ENCODE measurements at places on chromosomes 2 and 18.

- DNase-seq = no peak
Observed at GRCh38 chr2:25419678-25420242, 78.0 kb upstream of the DNMT3A start.

- DNase-seq = no peak
Observed at GRCh38 chr18:44819944-44820510, 139.3 kb downstream of the SETBP1 start.

- peak; percentile 76 for DNase-seq
Observed at GRCh38 chr2:75710577-75711253, at the start of gene GCFC2. GCFC2 (minus strand) TSS chr2:75710915; CDS start chr2:75710855, 60 bp downstream.

DNA sequence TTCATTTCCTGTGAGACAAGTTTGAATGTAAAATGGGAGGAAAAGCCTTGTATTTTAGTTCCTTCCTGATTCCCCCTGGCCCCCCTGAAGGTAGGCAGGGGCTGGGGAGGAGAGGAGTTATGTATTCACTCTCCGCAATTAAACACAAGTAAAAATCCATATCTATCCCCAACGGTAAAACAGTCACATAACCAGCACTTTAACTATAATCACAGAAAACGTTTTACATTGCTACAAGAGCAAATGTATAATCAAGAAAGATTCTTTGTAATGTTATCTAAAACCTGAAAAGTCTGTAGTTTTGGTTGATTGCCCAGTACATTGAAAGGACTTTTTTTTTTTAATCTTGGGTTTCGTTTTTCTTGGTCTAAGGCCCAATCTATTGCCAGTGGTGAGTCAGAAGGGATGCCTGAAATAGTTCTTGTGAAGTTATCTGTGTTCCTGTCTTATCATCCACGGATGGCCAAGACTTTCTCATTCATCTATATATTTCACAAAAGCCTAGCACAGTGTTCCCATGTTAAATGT lies 34.5 kb upstream of the CCNYL1 start:
- no peak for DNase-seq

GRCh38 chr18:1994471-1994870 lies 576.8 kb downstream of the METTL4 start:
- DNase-seq = no peak

GRCh38 chr2:174062934-174063333 lies 97.8 kb upstream of the SP3 start:
- no peak for DNase-seq

GRCh38 chr2:229090225-229090624 lies 180.9 kb downstream of the PID1 start:
- DNase-seq = no peak

- no peak for DNase-seq
Observed at GRCh38 chr2:12804091-12804856, 87.5 kb downstream of the TRIB2 start.

GRCh38 chr2:232321156-232321816 lies 57.3 kb upstream of the ALPP start:
- no peak for DNase-seq

GRCh38 chr18:23135550-23136325 lies 453 bp downstream of the CABLES1 start:
- DNase-seq = no peak

DNA sequence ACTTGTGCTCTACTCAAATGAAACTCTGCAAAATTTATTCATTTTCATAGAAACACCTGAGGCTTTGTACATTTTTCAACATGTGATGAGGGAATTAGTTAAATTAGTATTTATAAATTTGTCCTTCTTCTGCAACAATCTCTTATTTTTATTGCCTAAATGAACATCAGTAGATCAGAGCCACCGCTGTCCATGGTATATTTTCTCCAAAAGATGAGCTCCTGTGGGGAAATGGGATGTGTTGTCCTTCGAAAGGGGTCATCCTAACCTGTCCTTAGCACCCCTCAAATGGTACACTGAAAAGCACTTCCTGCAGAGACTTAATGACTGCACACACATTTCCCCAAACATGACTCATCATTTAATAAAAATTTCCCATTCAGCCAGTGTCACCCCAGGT lies 714.6 kb downstream of the MBD2 start:
- no peak for DNase-seq

DNA sequence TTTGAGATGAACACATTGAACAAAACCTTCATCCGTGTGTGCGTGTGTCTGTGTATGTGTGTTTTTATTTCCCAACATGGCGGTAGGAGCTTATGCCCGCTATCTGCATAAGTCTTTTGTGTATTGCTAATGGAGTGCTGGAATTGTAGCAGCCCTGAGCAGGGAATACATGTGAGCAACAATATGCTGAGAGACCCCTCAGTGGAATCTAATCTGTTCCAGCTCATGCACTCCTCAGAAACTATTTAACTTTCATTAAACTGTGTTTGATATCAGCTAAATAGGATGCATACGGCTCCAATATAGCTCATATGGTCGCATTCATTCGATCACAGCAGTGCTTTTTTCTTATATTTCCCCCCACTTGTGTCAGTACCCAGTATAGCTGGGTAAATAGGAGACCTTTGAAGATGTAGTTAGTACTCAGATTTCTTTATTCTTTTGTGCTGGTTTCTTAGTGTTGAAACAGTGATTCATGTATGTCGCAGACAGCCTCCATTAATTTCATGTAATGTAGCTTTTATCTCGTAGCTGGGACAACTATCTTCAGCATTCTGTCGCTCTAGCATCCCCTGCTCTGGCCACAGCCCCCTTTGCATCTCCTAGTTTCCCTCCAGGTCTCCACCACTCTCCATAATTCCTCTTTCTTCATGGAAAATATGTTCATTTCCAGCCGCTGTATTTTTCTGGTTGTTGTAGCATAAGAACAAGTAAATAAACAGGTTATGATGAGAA lies 891.2 kb downstream of the BCL11A start:
- DNase-seq = no peak

- DNase-seq = no peak
Observed at GRCh38 chr2:19360966-19361321, 2.5 kb upstream of the OSR1 start.

- no peak for DNase-seq
Observed at GRCh38 chr2:216742411-216742810, 47.1 kb upstream of the IGFBP5 start.

DNA sequence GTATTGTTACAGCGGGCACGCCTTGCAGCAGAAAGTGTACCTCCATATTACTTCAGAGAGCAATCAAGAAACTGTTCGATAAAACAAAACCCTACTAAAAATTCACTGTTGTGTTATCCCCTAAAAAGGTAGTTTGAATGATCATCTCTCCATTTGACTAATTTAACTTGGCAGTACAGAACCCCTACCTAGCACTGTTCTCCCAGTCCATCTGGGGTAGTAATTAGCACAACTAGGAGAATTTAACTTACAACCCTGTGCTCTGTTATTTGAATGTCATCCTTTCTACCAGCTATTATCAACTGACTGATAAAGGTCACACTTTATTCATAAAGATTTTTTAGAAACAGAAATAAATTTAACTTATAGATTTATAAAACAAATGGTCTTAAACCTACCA lies 121.2 kb downstream of the EPB41L3 start:
- DNase-seq = no peak

DNA sequence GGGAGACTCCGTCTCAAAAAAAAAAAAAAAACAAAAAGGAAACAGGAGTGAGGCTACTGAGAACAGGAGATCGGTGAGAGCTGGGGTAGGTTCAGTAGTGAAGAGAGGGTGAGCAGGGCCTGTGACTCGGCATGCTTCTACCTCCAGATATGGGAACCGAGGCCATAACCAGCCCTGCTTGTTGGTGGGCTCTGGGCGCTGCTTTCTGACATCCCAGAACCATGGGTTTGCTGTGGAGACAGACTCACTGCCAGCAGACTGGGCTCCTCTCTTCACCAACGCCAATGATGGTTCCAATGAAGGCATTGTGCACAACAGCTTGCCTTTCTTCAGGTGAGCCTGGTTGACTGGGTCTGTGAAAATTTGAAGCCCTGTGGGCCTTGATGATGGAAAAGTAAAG lies 6.2 kb downstream of the CAD start:
- DNase-seq = no peak

DNA sequence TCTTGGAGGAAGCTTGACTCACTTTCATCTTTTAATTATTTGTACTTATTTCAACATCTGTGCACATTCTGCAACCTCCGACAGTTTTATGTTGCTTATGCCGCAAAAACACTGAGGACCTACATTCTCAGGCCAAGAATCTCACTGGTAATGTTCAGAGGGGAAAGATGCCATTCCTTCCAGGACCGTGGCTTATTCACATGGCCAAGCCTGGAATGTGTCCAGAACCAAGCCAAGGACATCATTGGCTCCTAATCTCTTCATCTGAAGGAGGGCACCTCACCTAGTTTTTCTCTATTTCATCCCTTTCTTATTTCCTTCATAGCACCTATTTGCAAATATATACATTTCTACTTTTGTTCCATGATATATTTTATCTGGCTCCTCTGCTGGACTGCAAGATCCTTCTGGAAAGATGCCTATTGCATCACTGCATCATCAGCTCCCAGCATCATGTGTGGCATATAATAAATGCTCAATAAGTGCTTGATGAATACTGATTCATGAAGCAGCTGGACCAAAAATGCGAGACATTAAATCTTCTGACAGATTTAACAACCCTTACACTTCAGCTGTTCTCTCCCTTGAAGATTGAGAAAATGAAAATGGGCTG lies 377.1 kb downstream of the TNS1 start:
- DNase-seq = no peak

- no peak for DNase-seq
Observed at GRCh38 chr2:127169066-127169660, 50.9 kb downstream of the CYP27C1 start.

DNA sequence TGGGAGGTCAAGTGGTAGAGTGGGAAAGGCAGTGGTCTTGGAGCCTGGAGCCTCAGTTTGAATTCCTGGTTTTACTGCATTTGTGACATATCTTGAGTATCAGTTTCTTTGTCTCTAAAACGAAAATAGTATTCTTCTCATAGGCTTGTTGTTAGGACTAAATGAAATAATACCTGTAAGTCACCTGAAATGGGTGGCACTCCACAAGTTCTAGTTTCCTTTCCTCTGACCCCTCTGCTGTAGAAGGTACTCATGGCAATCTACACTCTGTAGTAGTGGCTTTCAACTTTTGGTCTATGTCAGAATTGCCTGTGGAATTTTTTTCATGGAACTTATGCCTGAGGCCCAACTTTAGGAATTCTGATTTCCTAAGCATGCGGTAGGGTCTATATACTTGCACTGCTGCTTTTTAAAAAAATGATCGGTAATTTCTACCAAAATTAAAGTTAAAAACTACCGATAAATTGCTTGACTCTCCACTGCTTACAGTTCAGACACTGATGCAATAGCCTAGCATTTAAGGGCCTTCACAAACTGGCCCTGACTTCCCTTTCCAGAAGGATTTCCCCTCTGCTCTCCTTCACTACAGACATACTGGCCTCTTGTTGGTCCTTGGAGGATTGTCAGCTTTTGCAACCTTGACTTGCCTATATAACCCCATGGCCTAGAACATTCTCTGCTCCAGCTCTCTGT lies 47.2 kb downstream of the PLEK start:
- DNase-seq = no peak

Data from NCI-H2029 (cell line).